A673 (cell line): ENCODE measurements at places on chromosomes 5 and 9. TPM values are rescaled to one million over a fixed set of nuclear protein-coding genes. Genes with fewer than 3 reads are reported as not detected.
A peak's percentile ranks its signal among the peaks of the same experiment; 100 is the strongest.

Gene FOXB2
- total RNA-seq, result not detected in 2 replicates

Gene CCDC180
- total RNA-seq, result 0.34 and 0.66 TPM in 2 replicates

Gene DCAF10
- total RNA-seq, result 24.0 and 29.9 TPM in 2 replicates

Gene SHROOM1
- 0.28 and 0.54 TPM in 2 replicates for total RNA-seq

Gene TMEFF1
- total RNA-seq, result 19.1 and 25.2 TPM in 2 replicates

Gene UBE2R2
- 49.2 and 51.2 TPM in 2 replicates for total RNA-seq

Gene MCTP1
- 18.1 and 25.8 TPM in 2 replicates for total RNA-seq

- DNase-seq, result no peak
- peaks cover 5% of the 10 kb centered on the region for H3K27me3 ChIP-seq
- no peak overlapping the region for H3K27ac ChIP-seq
- H3K4me1 ChIP-seq, result no peaks in the 10 kb centered on the region
- H3K36me3 ChIP-seq, result no peaks in the 10 kb centered on the region
- H3K4me3 ChIP-seq, result no peak overlapping the region
These were observed 36.4 kb upstream of the TBC1D2 start for GRCh38 chr9:98291820-98292219.

DNA sequence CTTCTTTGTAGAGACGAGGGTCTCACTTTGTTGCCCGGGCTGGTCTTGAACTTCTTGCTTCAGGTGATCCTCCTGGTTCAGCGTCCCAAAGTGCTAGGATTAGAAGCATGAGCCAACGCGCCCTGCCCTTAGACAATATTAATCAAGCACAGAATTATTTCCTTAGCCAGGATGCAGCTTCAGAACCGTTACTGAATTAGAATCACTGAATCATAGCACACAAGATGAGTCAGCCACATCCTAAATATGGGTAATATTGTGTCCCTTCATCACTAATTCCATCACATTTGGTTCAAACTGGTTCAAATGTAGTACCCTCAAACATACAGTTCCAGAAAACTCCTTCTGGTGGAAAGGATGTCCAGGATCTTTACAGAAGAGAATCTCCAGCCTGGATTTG is 82.7 kb downstream of the BNC2 start:
- no peaks in the 10 kb centered on the region for H3K27me3 ChIP-seq
- H3K27ac ChIP-seq, result no peak overlapping the region
- H3K36me3 ChIP-seq, result no peaks in the 10 kb centered on the region
- no peak overlapping the region for H3K4me3 ChIP-seq

GRCh38 chr9:109868207-109868606 is 88.2 kb downstream of the PALM2AKAP2 start:
- H3K27ac ChIP-seq, result no peak overlapping the region
- peaks cover 15% of the 10 kb centered on the region for H3K27me3 ChIP-seq

GRCh38 chr5:150609843-150610584 is 30.4 kb upstream of the SYNPO start:
- no peaks in the 10 kb centered on the region for H3K36me3 ChIP-seq
- no peak overlapping the region for H3K27ac ChIP-seq
- no peaks in the 10 kb centered on the region for H3K27me3 ChIP-seq
- H3K4me1 ChIP-seq, result peaks cover 13% of the 10 kb centered on the region
- DNase-seq, result no peak
- no peak overlapping the region for H3K4me3 ChIP-seq

GRCh38 chr5:100799166-100799565 is 103.9 kb downstream of the ST8SIA4 start:
- H3K27me3 ChIP-seq, result no peaks in the 10 kb centered on the region
- no peaks in the 10 kb centered on the region for H3K4me1 ChIP-seq
- no peak overlapping the region for H3K27ac ChIP-seq
- DNase-seq, result no peak

DNA sequence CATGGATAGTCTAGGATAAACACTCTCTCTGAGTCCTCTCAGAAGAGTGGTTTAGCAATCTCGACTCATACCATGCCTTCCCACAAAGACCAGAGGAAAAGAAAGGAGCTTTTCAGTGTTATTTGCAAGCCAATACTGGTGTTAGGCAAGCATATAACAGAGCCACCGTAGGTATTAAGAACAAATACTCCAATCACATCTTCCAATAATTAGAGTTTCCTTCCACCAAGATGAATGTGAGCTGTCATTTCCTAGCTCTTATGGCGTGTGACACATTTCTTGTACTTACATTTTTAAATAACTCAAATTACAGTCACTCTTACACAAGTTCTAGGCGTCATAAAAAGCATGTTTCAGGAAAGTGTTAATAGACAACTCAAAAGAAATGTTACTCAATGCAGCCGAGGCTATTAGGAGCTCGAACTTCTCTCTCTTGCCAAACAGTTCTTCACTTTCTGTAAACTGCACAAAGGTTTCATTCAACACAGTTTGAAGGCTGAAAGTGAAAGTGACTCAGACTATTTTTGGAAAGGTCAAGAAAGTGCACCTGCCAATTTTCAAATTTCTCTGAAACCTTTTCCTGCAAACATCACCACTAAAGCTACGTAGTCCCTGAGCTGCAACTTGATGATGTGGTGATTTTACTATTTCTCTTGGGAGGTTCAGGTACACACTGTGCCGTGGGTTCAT is 153.8 kb downstream of the AUH start:
- H3K27ac ChIP-seq, result no peak overlapping the region
- H3K4me1 ChIP-seq, result no peaks in the 10 kb centered on the region
- DNase-seq, result no peak
- no peaks in the 10 kb centered on the region for H3K27me3 ChIP-seq
- no peaks in the 10 kb centered on the region for H3K36me3 ChIP-seq

DNA sequence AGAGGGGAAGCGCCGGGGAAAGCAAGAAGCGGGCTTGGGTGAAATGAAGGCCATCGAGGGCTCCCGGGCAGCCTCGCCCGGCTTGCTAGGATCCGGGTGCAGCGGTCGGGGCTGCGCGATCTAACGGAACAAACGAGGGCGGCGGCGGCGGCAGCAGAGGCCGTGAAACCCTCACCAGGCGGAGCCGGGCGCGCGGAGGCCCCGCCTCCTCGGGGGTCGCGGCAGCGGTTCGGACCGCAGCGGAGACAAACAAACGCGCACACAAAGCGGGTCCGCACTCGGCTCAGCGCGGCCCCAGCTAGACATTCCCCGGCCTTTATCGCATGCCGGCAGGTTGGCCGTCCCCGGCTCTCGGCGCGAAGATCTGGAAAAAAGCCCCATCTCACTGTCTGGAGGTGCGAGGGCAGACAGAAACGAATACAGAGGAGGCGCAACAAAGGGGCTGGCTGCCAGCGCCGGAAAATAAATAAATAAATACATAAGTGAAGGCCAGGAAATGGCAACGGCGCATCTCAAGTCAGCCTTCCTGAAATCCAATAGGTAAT is 10.5 kb upstream of the TRIM36 start:
- H3K4me1 ChIP-seq, result no peaks in the 10 kb centered on the region
- peaks cover 23% of the 10 kb centered on the region for H3K27me3 ChIP-seq
- DNase-seq, result peak; percentile 72

DNA sequence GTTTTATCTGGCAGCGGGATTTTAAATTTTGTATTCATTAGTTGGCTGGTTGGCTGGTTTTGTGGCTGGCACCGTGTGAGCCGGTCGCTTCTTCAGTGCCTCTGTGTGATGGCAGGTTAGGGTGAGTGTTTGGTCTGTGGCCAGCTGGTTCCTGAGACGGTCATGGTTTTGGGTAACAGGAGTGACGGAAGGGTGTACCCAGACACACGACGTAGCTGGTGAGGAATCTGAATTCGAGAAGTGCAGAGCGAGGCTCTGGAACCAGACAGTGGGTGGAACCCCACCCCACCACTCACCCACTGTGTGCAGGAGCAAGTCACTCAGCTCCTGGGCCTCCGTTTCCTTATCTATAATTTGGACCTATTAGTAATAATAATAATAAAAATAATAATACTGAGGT is 2.7 kb downstream of the BTNL9 start:
- H3K27ac ChIP-seq, result no peak overlapping the region
- no peak overlapping the region for H3K4me3 ChIP-seq
- H3K36me3 ChIP-seq, result no peaks in the 10 kb centered on the region
- H3K4me1 ChIP-seq, result no peaks in the 10 kb centered on the region
- DNase-seq, result no peak

DNA sequence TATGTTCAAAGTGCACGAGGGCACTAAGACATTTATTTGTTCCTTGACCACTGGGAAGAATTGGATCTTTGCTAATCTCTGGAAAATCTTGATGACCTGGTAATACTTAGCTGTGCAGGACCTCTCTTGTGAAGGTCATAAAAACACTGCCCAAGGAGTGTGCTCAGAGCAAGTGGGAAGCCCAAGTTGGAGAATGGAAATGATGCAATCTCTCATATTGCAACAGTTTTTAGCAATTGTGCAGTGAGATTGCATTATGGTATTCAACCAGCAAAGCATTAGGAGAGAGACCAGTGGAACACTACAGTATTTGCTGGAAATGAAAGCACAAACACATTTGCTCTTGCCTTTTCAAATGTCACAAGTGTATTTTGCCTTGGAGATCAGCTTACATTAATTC is 34.5 kb downstream of the TXNDC8 start:
- H3K36me3 ChIP-seq, result no peaks in the 10 kb centered on the region
- H3K27me3 ChIP-seq, result no peaks in the 10 kb centered on the region
- no peak for DNase-seq
- H3K4me1 ChIP-seq, result no peaks in the 10 kb centered on the region

- DNase-seq, result no peak
- H3K36me3 ChIP-seq, result peaks cover 17% of the 10 kb centered on the region
- H3K4me3 ChIP-seq, result no peak overlapping the region
- H3K27me3 ChIP-seq, result no peaks in the 10 kb centered on the region
- no peaks in the 10 kb centered on the region for H3K4me1 ChIP-seq
- no peak overlapping the region for H3K27ac ChIP-seq
These were observed 14.0 kb downstream of the BOD1 start for GRCh38 chr5:173602423-173602822.

GRCh38 chr9:36222449-36222848 is 31.7 kb downstream of the CLTA start:
- H3K4me1 ChIP-seq, result no peaks in the 10 kb centered on the region
- no peak for DNase-seq
- H3K27me3 ChIP-seq, result no peaks in the 10 kb centered on the region
- H3K36me3 ChIP-seq, result peaks cover 81% of the 10 kb centered on the region
- H3K27ac ChIP-seq, result no peak overlapping the region

DNA sequence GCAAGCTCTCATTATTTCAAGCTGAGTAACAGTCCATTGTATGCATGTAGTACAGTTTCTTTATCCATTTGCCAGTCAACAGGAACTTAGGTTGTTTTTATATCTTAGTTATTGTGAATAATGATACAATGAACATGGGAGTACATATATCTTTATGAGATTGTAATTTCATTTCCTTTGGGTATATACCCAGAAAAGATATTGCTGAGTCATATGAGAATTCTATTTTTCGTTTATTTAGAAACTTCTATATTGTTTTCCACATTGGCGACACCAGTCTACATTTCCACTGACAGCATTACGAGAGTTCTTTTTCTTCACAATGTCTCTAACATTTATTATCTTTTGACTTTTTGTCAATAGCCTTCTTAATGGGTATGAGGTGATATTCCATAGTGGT is 477.8 kb upstream of the PAPPA start:
- no peak overlapping the region for H3K4me3 ChIP-seq
- DNase-seq, result no peak
- no peaks in the 10 kb centered on the region for H3K27me3 ChIP-seq
- no peak overlapping the region for H3K27ac ChIP-seq
- no peaks in the 10 kb centered on the region for H3K36me3 ChIP-seq
- H3K4me1 ChIP-seq, result peaks cover 32% of the 10 kb centered on the region

GRCh38 chr5:55187370-55187769 is 14.4 kb upstream of the CDC20B start:
- H3K4me3 ChIP-seq, result no peak overlapping the region
- peak; percentile 44 for DNase-seq
- no peaks in the 10 kb centered on the region for H3K4me1 ChIP-seq
- no peak overlapping the region for H3K27ac ChIP-seq
- peaks cover 17% of the 10 kb centered on the region for H3K27me3 ChIP-seq

GRCh38 chr5:175521313-175521833 is 43.0 kb downstream of the SFXN1 start:
- no peak for DNase-seq
- no peaks in the 10 kb centered on the region for H3K27me3 ChIP-seq
- no peaks in the 10 kb centered on the region for H3K4me1 ChIP-seq
- no peak overlapping the region for H3K4me3 ChIP-seq

- no peak overlapping the region for H3K4me3 ChIP-seq
- no peaks in the 10 kb centered on the region for H3K4me1 ChIP-seq
- no peaks in the 10 kb centered on the region for H3K27me3 ChIP-seq
- no peaks in the 10 kb centered on the region for H3K36me3 ChIP-seq
- H3K27ac ChIP-seq, result no peak overlapping the region
These were observed 77.9 kb downstream of the HMCN2 start for GRCh38 chr9:130343445-130343918.

GRCh38 chr5:124524552-124525232 is 221.7 kb downstream of the ZNF608 start:
- H3K27ac ChIP-seq, result no peak overlapping the region
- H3K4me3 ChIP-seq, result no peak overlapping the region
- H3K4me1 ChIP-seq, result no peaks in the 10 kb centered on the region

GRCh38 chr9:108666240-108666784 is 189.5 kb downstream of the ACTL7B start:
- no peaks in the 10 kb centered on the region for H3K36me3 ChIP-seq
- H3K4me3 ChIP-seq, result no peak overlapping the region
- DNase-seq, result no peak
- H3K4me1 ChIP-seq, result peaks cover 2% of the 10 kb centered on the region

DNA sequence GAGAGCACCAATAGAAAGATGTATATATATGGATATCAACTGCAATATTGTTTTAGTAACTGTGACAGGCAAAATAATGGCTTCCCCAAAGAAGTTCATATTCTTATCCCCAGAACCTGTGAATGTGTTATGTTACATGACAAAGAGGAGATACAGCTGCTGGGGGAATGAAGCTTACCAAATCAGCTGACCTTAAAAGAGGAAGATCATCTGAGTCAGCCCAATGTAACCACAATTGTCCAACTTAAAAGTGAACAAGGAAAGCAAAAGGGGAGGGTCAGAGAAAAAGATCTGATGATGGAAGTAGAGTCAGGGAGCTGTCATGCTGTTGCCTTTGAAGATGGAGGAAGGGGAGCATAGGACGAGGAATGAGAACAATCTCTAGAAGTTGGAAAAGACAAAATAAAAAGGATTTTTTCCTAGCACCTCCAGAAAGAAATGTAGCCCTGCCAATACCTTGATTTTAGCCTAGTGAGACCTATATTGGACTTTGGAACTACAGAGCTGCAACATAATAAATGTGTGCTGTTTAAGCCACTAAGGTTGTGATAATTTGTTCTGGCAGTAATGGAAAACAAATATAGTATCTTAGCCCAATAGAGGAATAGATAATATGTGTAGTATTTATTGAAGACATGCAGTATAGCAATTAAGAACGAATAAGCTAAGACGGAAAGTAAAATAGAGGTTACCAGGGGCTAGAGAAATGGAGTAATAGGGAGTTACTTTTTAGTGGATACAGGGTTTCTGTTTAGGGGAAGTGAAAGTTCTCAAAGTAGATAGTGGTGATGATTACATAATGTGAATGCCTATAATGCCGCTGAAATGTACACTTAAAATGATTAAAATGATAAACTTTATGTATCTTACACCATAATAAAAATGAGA is 115.9 kb downstream of the PIK3R1 start:
- DNase-seq, result no peak
- no peaks in the 10 kb centered on the region for H3K36me3 ChIP-seq
- H3K4me1 ChIP-seq, result no peaks in the 10 kb centered on the region
- H3K27me3 ChIP-seq, result no peaks in the 10 kb centered on the region
- H3K4me3 ChIP-seq, result no peak overlapping the region
